ENCODE measurements at places on chromosomes 4 and X.

DNA sequence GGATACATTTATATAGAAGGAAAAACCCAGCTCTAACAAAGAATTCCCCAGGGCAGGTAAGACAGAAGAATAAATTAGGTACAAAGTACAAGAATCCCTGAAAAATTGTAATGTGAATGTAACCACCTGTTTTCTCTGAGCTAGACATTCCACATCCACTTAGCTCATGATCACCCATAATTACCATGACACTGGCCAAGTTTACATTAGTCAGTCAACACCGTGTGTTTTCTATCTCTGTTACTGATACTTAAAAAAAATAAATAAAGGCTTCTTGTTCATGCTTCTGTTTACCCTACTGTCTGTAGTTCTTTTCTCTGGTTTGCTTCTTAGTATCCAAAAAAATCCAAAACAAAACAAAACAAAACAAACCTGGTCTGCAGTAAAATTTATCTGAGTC, 66.0 kb downstream of the CBLL2 start:
- no peak for DNase-seq

DNA sequence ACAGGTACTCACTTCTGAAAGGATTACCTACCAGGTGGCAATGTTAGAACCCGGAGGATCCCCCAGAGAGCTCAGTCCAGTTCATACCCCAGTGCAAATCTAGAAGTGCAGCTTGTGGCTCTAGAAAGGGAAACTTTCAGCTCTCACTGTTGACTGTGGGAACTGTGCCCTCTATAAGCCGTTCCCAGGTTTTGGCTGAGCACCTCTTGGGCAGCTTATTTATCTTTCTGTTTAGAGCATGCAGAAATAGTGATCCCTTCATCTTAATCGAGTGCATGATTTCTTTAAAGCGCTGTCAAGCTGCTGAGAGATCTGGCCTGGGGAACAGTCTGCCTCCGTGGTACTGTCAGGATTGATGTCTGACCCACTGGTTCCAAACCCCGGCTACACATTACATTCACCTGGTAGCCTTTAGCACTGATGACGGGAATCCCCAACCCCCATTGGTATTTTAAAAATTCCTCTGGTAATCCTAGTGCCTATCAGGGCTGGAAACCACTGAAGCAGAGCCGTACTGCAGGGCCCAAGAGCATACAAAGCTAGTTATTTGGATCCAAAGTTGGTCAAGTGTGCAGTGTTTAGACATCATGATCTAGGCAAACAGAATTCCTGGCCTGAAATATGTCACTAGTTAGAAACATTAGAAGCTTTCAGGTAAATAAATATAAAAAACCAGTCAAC, 103.2 kb downstream of the KLHL8 start:
- no peak for DNase-seq

GRCh38 chrX:23838953-23839352, 56.0 kb downstream of the SAT1 start:
- DNase-seq, result peak; percentile 32

- DNase-seq, result no peak
Observed at GRCh38 chr4:97300561-97300960, 842.7 kb downstream of the STPG2 start.

GRCh38 chr4:8592366-8593263, at the start of gene CPZ:
Gene CPZ, plus strand, starts transcription at chr4:8592765. Its CDS starts 69 bp downstream, at chr4:8592834.
- no peak for DNase-seq

DNA sequence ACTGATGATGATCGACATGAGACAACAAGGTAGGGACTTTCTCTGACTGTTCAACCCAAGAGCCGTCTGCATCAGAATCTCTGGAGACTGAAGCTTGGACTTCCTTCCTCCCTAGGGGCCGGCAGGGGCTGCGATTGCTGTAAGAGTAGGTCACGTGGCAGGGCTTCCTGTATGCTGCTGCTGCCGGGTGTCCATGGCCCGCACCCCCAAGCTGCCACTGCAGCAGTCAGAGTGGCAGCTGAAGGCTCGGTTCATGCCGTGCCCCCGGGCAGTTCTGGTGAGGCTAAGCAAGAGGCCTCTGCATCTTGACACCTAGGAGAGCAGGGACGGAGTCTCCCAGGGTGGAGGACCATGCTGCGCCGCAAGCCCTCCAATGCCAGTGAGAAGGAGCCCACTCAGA, at the start of gene SASH3:
SASH3 (plus strand) TSS at position 203 of the 400 bp plus-strand sequence; CDS start at position 352, 149 bp downstream.
- peak; percentile 90 for DNase-seq

DNA sequence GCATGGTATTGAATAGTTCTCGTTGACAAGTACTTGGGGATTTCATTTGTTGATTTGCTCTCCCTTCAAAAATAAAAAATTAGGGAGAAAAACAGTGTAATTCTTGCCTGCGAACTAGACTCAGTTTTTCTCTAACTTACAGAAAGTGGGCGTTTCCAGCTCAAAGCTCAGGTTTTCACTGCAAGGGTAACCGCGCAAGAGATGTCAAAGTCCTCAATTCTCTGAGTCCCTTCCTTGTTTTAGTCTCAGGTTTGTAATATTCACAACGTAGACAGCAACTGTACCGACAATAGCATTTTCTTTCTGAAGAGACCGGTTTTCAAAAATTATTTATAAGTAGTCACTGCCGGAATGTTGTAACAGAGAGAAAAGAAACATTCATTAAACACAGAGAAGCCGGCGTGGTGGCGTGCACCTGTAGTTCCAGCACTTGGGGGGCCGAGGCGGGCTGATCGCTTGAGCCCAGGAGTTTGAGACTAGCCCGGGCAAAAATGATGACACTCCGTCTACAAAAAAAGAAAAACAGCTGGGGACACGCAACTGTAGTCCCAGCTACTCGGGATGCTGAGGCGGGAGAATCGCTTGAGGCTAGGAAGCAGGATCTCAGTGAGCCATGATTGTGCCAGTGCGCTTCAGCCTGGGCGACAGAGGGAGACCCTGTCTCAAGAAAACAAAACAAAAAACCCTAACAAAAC, 774 bp downstream of the ZCCHC4 start:
- DNase-seq, result peak; percentile 45

GRCh38 chrX:119640731-119641170, 34.5 kb upstream of the NKRF start:
- peak; percentile 23 for DNase-seq

- no peak for DNase-seq
Observed at GRCh38 chr4:22312113-22312512, 203.8 kb downstream of the ADGRA3 start.

- peak; percentile 40 for DNase-seq
Observed at GRCh38 chr4:77021614-77022089, 54.1 kb downstream of the CCNI start.

GRCh38 chrX:1321674-1322073, 14.9 kb upstream of the IL3RA start:
- peak; percentile 20 for DNase-seq

DNA sequence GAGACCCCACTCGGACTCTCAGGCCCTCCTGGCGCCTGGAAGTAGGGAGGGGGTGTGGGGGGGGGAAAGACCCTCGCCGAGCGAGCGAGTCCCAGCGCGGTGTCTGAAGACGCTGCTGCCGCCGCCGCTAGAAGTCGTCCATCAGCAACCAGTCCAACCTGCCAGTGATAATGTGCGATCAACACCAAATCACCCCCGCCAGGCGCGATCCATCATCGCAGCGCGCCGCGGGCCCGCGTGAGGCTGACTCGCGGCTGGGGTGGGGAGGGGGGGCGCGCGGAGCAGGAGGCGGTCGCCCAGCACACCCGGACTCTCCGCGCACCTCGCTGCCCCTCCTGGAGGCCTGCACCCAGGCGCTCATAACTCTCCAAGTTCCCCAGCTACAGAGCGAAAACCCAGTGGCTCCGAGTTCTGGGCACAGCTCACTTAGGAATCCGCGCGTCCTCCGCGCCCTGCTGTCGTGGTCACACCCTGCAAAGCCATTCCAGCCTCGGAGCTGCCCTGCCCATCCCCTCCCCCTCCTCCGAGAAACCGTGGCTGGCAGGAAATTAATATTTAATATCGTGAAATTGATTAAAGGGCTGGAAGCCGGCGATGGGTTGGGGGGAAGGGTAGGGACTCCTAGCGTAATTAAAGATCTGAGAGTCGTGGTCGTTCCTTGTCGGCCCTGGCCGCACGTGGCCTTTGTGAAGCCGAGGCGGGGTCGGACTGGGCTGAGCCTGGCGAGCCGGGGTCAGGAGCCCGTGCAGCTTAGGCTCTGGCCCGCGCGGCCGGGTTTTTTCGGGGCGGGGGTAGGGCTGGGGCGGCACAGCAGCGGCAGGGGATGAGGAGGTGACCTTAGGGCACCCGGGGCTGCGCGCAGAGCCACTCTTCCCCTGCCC, 58.1 kb upstream of the BCOR start:
- no peak for DNase-seq

GRCh38 chrX:40844471-40844870, 109.1 kb upstream of the MED14 start:
- DNase-seq, result no peak

- DNase-seq, result no peak
Observed at GRCh38 chr4:75717408-75717807, 7.0 kb upstream of the USO1 start.

- no peak for DNase-seq
Observed at GRCh38 chrX:137441711-137442110, 124.2 kb upstream of the ZIC3 start.

DNA sequence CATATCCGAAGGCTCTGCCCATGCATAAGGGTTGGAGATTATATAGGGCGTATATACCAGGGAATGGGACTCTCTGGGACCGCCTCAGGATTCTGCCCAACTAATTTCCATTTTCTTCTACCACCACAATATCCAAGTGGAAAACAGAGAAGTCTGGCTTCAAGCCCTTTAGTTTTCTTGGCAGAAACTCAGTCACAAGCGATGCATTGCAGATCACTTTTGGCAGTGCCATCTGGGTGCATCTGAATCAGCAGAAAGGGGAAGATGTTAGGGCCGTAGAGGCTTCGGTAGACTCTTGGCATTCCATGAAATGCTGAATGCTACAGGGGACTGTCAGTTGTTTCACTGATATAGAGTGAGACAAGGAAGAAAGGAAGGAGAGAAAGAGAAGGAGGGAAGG, 94.1 kb upstream of the FAM9B start:
- DNase-seq, result no peak

DNA sequence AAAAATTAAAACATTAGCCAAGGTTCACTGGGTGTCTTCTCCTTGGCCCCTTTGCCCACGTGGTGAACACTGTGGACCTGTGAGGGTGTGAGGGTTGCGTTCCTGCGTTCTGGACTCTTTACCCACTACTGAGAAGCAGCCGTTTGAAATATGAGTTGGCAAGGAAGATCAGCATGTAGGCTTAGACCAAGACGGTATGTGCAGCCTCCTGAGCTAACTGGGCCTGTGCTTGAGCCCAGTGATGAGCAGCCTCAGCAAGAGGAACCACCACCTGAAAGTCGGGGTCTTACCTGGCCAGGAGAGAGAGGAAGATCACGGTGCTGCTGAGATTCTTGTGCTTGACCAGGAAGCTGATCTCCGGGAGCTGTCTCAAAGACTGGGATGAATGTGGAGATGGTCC, 19.5 kb downstream of the RGS12 start:
- DNase-seq, result no peak

DNA sequence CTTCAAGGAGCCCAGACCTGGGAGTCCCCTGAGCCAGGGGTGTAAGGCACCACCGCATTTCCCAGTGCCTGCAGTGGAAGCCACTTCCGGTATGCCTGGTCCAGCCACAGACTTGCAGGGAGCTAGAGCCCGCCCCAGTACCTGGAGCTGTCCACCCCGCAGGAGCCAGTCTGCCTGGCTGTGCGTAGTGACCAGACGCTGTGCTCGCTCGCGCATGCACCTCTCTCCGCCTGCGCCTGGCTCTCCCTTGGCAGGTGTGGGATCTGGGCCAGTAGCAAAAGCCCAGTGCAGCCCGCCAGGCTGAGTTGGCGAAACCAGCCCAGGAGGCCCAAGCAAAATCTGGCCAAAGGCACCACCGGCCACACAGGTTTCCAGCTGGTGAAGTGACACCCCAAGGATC, 973.7 kb upstream of the AGA start:
- no peak for DNase-seq

DNA sequence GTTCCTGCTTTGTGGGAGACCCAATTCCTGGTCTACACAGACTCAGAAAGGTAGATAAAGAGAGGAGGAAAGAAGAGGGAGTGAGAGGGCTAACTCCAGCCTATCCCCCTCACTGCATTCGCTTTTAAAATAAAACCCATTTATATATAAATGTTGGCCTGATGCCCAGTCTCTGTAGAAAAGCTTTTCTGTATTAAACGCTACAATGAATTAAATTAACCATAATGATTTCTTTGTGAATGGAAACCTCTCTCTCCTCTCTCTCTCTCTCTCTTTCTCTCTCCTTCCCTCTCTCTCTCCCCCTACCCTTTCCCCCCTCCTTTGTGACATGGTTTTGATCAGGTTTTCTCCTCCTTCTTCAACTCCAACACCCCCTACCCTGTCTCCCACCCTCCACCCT, 34.8 kb downstream of the PJA1 start:
- DNase-seq, result no peak

GRCh38 chr4:123284168-123284567, 112.4 kb upstream of the SPRY1 start:
- no peak for DNase-seq

- DNase-seq, result no peak
Observed at GRCh38 chr4:9924750-9925149, 96.5 kb downstream of the SLC2A9 start.

DNA sequence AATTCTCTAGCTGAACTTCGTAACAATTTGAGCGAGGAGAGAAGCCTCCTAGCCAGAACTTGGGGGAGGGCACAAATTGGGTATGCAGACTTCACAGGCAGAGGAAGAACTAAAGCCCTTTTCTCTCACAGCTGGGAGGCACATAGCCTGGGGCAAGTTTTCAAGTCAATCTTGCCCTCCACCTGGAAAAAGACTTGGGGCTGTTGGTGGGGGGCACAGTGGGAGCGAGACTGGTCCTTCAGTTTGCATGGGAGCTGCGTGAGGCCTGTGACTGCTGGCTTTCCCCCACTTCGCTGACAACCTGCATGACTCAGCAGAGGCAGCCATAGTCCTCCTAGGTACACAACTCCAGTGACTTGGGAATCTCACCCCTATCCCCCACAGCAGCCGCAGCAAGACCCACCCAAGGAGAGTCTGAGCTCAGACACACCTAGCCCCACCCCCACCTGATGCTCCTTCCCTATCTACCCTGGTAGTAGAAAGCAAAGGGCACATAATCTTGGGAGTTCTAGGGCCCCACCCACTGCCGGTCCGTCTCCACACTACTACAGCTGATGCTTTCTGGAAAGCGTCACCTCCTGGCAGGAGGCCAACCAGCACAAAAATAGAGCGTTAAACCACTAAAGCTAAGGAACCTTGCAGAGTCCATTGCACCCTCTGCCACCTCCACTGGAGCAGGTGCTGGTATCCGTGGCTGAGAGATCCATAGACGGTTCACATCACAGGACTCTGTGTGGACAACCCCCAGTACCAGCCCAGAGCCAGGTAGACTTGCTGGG, 160.8 kb downstream of the CBLL2 start:
- no peak for DNase-seq

DNA sequence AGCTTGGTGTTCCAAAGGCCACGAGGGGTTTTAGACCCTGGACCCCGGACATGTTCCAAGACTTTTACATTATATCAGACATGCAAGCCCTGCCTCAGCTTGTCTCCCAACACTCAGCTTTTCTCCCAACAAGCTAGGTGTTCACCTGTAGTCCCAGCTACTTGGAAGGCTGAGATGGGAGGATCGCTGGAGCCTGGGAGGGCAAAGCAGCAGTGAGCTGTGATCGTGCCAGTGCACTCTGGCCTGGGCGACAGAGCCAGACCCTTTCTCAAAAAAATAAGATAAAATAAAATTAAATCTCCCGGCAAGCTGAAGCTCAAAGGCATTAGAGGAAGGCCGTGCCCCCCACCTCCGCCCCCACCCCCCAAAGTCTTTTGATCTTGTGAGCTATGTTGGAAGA, 13.7 kb downstream of the CTAG1A start:
- DNase-seq, result no peak

- no peak for DNase-seq
Observed at GRCh38 chrX:12912791-12913482, 6.5 kb downstream of the TLR8 start.

Measured in NB4 (cell line).